ENCODE measurements at places on chromosomes 11 and 22.

GRCh38 chr22:21642584-21643448 lies 714 bp downstream of the SDF2L1 start:
- peak; percentile 62 for DNase-seq

- DNase-seq, result no peak
These were observed 607 bp downstream of the MRPL11 start for GRCh38 chr11:66437979-66438503.

GRCh38 chr22:24996420-24996952 lies 44.0 kb downstream of the KIAA1671 start:
- DNase-seq, result no peak

- no peak for DNase-seq
These were observed 23.0 kb downstream of the PAX6 start for GRCh38 chr11:31788085-31788484.

DNA sequence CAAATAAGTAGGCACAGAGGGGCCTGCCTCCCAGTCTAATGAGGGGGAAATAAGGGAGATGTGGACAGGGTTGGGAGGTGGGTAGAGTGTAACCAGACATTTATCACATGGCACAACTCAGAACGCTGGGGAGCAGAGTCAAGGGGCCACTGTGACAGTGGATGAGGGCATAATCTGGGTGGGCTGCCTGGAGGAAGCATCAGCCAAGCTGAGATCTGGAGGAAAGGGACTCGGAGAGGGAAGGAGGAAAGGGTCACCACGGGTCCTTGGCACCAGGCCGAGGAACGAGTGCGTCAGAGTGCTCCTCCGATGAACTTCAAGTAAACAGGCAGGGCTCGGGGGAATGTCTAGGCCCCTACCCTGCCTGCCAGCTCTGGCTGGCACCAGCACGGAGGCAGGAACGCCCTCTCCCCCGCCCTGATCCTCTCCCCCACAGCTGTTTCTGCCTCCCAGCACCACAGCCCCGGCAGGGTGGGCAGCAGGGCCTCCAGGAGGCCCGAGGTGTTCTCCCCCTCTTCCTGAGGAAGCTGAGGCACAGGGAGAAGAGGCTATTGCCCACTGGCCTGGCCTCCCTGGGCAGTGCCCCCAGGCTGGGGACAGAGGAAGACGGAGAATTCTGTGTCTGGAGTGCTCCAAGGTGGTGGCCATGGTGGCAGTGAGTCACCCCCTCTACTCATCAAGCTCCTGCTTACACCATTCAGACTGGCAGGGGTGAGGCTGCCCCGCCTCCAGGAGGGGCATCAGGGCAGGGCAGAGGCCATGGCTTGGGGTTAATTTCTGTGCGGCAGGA lies 4.2 kb downstream of the ALDH3B1 start:
- peak; percentile 76 for DNase-seq

DNA sequence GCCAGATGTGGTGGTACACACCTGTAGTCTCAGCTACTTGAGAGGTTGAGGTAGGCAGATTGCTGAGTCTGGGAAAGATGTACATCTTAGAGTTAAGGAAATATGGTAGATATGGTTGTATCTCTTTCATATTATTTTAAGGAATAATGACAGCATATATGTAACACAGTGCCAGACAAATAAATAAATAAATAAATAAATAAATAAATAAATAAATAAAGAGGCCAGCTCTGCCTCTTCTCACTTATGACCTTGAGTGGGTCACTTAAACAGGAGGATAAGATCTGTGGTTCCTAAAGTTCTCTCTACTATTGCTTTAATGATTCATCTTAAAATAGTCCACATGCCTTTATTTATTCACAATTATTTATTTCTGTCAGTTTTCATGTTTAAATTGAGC lies 890.9 kb upstream of the TENM4 start:
- no peak for DNase-seq

- no peak for DNase-seq
These were observed 1437.2 kb downstream of the TBC1D22A start for GRCh38 chr22:48199667-48200066.

DNA sequence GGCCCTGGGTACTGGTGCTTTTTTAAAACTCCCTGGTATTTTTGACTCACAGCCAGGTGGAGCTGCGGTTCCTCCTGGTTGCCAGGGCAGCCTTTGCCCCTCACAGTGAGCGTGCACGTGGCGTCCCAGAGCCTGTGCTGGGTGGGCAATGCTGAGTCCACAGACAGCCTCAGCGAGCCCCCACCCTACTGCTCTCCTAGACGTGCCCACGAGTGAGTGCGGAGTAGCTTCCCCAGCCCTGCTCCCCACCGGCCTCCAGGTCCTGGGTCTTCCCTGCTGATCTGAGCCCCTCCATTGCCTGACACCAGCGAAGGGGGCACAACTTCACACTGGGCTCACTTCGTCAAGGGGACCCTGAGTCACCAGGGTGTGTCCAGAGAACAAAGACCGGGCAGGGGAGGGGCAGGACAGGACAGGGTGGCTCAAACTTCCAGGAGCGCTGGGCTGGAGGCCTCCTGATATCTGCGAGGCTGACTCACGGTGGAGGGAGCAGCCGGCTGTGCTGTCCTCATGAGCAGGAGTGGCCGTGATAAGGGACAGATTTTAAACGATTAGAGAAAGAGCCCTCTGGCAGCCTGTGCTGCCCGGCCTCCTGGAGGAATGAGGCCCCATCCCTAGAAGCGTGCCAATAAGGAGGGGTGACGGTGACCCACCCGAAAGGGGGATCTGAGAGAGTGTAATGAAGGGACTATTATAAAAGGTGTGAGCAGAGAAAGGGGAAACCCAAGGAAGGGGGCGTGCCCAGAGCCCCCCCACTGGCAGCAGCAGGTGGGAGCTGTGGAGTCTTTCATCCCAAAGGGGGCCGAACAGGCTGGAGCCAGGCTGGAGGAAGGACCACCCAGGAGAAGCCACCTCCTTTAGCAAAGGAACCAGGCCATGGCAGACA lies 129.3 kb upstream of the FGF3 start:
- peak; percentile 87 for DNase-seq

GRCh38 chr11:70719516-70719915 lies 321.2 kb downstream of the CTTN start:
- DNase-seq, result no peak

GRCh38 chr11:123362186-123362585 lies 67.9 kb upstream of the GRAMD1B start:
- no peak for DNase-seq

DNA sequence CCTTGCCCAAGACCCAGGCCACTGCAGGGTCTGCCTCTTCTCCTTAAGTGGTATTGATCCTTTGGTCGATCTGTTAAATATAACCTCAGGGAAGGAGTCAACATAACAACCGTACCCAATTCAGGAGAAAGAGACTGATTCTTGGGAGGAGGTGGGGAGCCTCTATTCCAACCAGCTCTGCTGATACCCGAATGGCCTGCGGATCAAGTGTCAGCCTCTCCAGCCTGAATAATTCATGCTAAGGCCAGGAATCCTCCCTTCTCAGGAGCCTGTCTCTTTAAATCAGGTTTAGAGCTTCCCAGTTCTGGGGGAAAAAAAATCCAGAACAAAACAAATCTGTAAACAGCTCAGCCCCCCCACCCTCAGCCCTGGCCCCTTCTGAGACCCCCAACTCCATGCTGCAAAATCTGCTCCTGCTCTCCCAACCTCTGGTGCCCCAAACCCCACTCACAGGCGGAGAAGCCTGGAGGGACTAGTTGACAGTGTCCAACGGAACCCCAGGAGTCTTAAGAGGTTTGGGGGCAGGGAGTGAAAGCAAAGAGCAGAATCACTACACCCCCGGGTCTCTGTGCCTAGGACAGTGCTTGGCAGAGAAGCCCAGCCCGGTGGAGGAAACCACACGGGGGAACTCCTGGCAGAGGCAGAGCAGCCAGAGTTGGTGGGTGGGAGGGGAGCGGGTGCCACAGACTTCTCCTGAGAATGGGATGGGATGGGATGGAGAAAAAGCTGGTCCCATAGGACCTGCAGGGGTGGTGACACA lies 863 bp upstream of the TPBGL start:
- DNase-seq, result no peak

- DNase-seq, result no peak
These were observed 870.3 kb upstream of the RAG2 start for GRCh38 chr11:37468344-37468743.

DNA sequence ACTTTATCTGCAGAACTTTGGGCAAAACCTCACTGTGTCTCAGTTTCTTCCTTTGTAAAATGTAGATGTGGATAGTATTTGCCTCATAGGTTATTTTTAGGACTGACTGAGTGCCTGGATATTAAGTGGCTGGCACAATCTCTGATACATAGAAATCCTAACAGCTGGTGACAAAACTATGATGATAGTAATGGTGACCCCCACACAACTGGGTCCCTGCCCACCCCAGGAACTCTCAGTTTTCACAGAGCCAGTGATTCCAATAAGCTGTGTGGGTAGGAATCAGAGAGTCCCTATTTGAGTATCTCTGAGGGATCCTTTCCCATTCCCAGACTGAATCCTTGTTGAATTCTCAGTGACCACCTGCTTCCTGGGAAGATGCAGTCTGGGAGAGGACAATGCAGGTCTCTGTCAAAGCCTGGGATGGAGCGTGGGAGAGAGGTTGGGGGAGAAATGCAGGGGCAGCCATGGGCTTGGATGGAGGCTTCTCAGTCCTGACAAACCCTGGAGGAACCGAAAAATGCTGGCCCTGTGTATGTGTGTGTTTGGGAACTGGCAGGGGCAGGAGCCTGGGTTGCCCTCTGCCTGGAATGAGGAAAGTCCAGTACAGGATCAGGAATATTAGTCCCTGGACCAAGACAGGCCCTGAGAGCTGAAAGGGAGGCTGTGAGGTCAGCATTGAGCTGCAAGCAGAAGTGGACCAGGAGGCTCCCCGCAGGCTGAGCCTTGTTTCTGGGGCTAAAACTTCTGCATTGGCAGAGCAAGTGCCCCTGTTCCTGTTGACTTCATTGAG lies 6.1 kb upstream of the P2RY6 start:
- DNase-seq, result no peak

DNA sequence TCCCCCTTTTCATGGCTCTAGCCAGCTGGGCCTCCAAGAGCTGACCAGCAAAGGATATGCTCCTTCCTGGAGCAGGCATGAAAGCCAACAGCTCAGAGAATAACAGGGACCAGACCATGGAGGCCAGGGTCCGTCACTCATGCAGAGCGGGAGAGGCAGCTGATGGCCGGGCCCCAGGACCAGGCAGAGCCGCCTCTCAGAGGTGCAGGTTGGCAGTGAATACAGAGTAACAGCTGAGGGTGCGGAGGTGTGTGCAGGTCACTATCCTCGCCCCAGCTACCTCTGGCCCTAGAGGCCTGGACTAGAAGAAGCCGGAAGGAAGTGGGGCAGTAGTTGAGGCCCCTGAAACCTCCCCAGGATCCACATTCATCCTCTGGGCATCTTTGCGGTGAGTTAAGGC lies 1377.3 kb downstream of the TBC1D22A start:
- no peak for DNase-seq

DNA sequence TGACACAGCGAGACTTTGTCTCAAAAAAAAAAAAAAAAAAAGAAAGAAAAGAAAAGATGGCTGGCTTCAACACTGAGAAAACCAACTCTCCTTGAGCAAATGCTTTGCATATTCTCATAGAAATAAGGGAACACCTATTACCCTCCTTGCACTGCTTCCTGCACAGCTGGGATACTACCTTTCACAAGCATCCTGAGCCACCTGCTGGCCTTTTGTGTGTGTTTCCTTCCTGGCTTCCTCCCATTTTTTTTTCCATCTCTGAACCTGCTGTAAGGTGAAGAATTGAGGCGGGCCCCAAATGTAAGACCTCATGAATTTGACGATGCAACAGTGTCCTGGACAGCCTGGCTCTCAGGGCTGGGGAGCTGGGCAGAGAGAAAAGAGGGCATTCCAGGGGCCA lies 1.9 kb upstream of the RFPL3 start:
- peak; percentile 23 for DNase-seq

DNA sequence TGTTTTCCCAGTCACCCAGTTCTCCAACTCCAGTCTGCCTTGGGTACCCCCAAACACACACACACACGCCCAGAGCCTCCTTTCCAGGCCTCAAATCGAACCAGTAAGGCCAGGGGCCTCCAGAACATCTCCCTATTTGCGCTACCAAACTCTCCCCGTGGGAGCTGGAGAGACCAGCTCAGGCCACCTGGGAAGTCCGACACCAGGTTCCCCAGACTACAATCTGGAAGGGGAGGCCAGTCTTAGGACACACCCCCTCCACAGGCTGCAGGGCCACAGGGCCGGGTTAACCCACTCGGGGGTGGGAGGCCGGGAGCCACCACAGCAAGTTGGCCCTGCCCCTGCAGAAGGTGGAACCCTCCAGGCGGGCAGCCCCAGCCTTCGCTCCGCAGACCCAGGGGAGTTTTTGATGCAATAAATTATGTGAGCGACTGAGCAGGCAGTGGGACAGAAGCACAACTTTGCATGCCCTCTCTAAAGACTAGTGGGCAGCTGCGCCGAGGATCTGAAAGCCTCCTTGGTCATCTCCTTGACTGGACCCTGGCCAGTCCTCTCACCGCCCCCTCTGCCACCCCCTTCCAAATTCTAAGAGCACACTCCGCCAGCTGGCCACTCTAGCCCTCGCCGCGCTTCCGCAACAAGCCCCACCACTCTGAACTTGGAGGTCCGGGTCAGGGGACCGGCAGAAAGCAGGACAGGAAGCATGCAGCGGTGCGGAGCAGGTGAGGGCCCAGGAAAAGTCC lies 2.8 kb downstream of the IGF2 start:
- DNase-seq, result no peak

- no peak for DNase-seq
These were observed 12.5 kb upstream of the MGAT3 start for GRCh38 chr22:39444247-39444800.

DNA sequence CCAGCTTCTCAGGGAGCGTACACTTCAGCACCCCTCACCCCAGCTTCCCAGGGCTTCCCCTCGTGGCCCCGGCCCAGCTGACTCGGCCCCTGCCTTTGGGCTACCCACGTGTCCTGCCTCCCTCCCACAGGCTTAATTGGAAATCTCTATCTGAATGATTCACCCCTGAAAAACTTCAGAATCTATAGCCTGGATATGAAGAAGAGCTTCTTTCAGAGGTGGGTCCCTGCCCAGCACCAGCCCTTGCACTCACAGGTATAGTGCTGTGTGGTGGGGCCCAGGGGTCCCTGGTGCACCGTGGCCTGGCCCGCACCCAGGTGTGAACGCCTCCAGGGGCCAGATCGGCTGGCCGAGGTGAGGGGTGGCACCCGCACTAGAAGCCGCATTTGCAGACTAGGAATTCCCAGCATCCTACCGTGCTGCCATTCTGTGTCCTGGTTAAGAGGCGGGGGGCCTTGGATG lies 38.4 kb downstream of the B3GAT1 start:
- DNase-seq, result no peak

DNA sequence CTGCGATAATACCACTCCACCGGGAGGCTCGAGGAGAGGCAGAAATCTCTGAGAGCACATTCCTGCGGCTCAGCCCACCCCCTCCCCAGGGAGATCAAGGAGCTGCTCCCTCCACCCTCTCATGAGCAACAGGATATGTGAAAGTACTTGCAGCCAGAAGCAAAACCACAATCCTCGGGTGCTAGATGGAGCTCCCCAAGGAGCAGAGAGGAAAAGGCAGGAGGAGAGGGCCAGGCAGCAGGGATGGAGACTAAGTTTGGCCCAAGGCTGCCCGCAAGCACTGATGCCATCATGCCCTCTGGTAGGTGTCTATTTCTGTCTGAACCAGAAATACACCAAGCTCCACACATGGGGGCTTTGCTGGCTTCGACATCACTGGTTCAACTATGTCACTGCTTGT lies 22.3 kb downstream of the VPS37C start:
- DNase-seq, result peak; percentile 31

GRCh38 chr22:39671936-39672335 lies 101.4 kb downstream of the CACNA1I start:
- DNase-seq, result no peak

GRCh38 chr11:32864555-32864954 lies 28.1 kb upstream of the QSER1 start:
- DNase-seq, result no peak

- peak; percentile 18 for DNase-seq
These were observed 706 bp upstream of the SCYL1 start for GRCh38 chr11:65524014-65524740.
